ENCODE measurements at places on chromosomes 13 and 19.

GRCh38 chr19:1243768-1244692 lies 2.5 kb downstream of the ATP5F1D start:
- DNase-seq = no peak

DNA sequence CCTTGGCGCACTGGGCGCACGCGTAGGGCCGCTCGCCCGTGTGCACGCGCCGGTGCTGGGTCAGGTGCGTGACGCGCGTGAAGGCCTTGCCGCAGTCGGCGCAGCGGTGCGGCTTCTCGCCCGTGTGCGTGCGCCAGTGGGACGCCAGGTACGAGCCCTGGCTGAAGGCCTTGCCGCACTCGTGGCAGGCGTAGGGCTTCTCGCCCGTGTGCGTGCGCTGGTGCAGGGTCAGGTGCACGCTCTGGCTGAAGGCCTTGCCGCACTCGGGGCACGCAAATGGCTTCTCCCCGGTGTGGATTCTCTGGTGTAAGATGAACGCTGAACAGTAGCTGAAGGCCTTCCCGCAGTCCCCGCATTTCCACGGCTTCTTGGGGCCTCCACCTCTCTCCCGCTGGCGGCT lies 7.0 kb downstream of the ZNF835 start:
- DNase-seq = no peak

DNA sequence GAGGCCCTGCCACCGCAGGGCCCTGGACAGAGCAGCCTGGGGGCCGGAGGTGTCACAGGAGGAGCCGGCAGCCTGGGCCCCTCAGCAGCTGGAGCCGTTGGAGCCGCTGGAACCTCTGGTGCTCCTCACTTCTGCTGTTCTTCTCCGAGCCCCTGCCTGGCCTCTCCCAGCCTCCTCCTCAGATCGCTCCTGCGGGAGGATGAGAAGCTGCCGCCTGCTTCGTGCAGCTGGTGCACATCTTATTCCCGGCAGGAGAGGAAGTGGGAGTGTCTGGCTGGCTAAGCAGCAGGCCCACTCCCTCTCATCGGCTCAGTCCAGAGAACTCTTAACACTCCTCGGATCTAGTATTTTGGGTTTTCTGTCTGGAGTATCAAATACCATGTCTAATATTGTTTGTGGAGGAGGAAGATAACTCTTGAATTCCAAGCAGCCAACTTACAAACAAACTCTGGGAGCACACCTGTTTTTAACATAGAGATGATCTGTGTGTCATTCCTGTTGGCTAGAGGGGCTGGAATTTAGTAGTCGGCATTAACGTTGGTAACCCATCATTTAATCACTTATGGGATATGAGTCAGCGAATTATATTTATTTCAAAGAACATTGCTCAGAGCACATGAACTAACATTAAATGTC lies 37.1 kb upstream of the RNF113B start:
- no peak for DNase-seq

- DNase-seq = no peak
These were observed 1013.4 kb downstream of the PCDH9 start for GRCh38 chr13:66216728-66217127.

DNA sequence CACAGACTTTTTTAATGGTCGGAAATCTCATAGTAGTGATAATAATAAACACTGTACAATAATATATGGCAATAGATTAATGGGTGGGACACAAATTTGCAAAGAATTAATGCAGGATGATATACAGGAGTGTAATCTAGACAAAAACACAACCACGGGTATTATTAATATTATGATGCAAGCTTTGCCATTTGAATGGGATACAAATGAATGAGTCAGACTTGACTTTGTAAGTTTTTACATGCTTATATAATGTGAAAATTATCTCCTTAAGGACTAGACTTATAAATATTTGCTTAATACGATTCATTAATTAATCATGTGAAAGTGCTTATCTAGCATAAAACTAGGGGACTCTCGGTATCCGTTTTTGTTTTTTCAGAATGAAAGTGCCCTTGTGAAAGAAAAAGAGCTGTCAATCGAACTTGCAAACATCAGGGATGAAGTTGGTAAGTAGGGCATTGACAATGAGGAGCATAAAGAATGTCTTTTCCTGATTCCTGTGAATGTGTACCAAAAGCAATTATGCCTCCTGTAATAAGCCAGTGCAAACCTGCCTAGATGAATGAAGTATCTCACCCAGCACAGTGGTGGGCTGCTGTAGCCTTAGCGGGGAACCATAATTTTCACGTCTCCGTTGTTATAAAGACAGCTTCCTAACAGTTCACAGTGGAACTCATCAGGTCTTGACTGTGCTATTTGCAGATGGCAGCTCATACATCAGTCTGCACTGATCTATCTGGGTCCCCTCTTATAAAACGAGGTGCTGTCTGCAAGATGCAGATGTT lies 155.7 kb downstream of the SLC7A1 start:
- DNase-seq = no peak

GRCh38 chr13:95199896-95200295 lies 101.4 kb downstream of the ABCC4 start:
- DNase-seq = no peak

- DNase-seq = no peak
These were observed 7.3 kb downstream of the ADPRHL1 start for GRCh38 chr13:113445791-113446487.

DNA sequence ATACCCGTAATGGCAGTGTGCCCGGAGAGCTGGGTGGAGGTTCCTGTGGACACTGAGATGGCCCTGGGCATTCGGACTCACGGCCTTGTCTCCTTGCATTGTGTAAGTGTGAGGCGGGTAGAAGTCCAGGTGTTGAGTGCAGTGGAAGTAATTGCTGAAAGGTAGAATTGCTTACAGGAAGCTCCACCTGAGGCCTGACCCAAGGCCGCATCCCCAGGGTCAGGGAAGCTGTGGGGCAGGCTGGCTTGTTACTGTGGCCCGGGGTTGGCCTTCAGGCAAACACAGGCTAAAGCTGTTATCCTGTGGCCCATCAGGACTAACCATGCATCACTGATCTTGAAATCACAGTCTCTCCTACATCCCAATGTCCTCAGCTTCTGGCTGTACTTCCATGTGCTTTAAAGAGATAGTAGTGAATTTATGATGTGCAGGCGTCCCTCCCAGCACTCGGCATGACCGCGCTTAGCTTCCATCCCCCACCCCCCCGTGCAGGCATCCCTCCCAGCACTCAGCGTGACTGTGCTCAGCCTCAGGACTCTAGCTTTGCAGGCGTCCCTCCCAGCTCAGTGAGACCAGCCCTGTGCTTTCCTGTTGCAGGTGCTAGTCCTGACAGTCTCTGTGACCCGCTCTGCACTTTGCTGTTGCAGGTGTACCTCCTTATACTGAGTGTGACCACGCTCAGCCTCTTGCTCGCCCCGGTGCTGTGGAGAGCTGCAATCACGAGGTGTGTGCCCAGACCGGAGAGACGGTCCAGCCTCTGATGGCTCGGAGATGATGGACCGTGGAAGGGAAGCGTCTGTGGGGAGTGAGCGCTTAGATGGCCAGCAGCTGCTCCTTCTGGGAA lies 35.6 kb upstream of the TFDP1 start:
- DNase-seq = no peak
